ENCODE measurements at places on chromosomes 6 and 20.

- DNase-seq = no peak
Observed at GRCh38 chr20:57526087-57526884, 1.3 kb upstream of the CTCFL start.

- DNase-seq = no peak
Observed at GRCh38 chr6:47532981-47533585, 55.5 kb downstream of the CD2AP start.

GRCh38 chr6:49826743-49827406 is 39.5 kb downstream of the CRISP1 start:
- DNase-seq = no peak

DNA sequence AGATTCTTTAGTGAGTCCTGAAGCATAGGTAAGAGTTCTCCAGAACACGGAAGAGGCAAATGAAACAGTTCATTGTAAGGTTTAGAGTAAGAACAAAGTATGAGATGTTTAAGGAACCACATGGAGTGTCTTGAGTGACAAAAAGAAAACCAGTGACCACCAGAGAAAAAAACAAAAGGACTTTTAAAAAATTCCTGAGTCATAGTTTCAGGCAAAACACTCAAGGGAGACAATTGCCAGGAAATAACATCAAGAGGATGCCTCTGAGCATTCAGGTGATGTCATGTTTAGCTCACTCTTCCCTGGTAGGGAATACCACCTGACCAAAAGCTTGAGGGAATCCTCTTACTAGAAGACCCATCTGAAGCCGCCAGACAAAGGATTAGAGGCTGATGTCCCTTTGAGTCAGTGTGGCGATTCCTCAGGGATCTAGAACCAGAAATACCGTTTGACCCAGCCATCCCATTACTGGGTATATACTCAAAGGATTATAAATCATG is 110.3 kb downstream of the COL19A1 start:
- no peak for DNase-seq

DNA sequence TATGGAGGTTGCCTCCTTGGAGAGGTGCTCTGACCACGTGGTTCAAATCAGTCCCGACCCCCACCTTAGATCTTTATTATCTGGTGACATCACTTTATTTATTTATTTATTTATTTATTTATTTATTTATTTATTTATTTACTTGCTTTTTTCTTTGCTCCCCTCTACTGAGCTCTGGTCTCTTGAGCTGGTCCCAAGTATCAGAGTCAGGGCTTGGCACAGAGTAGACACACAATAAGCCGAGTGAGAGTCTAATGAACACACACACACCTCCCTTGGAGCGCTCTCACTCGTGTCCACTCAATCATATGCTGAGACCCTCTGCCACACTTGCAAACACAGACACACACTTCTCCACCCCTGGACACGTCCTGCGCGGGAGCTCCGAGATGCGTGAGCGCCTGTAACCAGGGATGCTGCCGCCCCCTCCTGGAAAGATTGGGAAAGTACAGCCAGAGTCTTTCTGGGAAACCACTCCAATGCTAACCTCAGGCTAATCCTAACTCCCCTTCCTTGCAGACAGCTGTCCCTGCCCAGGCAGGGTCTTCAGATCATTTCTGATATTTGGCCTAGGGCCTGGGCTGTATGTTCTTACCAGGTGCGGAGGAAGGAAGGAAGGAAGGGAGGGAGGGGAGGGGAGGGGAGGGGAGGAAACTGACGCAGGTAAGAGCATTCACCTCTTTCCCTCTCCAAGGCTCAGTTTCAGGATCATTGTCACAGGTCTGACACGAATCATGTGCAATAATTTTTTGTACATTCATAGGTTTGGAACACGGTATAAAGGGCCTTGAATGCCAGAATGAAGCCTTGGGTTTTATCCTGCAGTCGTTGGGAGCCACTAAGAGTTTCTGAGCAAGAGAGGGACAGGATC is 70.9 kb downstream of the STK35 start:
- DNase-seq = no peak

GRCh38 chr6:100461278-100461916 is 3.3 kb downstream of the SIM1 start:
- no peak for DNase-seq

DNA sequence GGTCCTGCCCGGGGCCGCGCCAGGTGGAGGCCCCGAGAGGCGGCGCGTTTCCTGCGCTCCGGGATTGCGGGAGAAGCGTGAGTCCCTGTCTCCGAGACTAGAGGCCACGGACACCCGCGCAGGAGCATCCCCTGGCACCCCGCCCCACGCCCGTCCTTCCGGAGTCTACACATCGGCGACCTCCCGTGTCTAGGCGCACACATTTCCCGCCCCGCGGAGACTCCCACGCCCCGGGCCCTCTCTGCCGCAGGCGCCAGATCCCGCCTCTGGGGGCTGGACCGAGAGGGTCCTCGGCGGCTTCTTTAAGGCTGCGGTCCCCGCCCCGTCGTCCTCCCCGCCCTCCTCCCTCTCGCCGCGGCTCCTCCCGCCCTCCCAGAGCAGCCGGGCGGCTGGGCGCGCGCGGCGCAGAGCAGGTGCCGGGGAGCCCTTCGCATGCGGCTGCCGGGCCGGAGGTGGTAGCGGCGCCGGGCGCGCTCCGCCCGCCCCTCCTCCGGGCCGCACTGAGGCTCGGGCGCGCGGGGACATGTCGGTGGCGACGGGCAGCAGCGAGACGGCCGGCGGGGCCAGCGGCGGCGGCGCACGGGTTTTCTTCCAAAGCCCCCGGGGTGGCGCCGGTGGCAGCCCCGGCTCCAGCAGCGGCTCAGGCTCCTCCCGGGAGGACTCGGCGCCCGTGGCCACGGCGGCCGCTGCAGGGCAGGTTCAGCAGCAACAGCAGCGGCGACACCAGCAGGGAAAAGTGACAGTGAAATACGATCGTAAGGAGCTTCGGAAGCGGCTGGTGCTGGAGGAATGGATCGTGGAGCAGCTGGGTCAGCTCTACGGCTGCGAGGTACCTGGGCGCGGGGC is at the start of gene PPP1R14C:
Gene PPP1R14C (plus strand): TSS at position 375 of the 846 bp plus-strand sequence. CDS start 149 bp downstream, at position 524.
- no peak for DNase-seq

GRCh38 chr20:44723798-44724362 is 8.7 kb downstream of the CCN5 start:
- DNase-seq = no peak

- peak; percentile 89 for DNase-seq
Observed at GRCh38 chr6:17714879-17715851, 8.4 kb upstream of the NUP153 start.

DNA sequence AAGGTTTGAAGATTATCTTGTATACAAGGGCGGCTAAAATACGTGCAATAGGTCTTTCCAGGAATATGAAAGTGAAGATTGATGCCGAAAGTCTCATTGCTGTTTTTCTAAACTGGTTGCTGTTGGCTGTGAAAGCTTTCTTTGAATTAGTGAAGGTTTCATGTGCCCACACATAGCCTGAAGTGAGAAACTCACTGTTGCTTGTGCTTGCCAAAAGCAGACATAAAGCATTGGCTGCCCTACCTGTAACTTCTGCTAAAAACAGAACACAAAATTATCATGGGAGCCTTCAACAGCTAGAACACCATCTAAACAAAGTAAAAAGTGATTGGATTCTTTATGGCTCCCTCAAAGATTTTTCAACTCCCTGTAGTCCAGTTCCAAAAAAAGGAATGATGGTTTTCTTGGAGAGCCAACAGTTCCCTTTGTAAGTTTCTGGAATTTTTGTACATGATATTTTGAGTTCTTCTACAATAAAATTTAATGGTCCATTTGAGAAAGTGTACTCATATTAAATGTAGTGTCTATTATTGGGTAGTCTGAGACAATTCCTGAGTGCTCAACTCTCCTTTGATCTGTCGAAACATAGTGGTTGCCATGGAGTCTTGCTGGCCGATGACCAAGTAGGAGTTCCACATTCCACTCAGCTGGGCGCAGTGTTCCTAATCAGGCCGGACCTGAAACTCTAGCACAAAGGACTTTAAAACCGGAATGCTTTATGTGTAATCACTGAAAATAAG is 68.5 kb downstream of the PLEKHG1 start:
- DNase-seq = peak; percentile 94

GRCh38 chr20:37243937-37244571 is 17.6 kb downstream of the GHRH start:
- DNase-seq = no peak

DNA sequence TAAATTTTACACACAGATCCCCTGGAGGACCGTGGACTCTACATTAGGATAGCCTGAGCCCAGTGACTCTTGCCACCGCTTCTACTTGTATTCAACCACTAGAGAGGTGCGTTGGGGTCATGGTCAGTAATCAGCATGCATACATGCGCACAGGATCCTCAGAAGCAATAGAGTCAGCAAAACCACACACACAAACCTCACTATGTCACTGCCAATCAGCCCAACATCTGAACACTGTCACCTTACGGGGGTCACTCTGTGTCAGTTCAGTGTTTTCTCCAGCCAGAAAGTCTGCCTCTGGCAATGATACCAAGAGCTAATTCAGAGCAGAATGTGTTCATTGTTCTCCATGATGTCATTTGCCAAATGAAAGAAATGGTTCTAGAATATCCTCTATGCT is 225.3 kb downstream of the KHDC1L start:
- no peak for DNase-seq

- DNase-seq = no peak
Observed at GRCh38 chr6:42046464-42047212, 3.7 kb upstream of the TAF8 start.
